ENCODE measurements at places on chromosomes 7 and 10.

GRCh38 chr10:121952226-121952625 lies 22.8 kb downstream of the NSMCE4A start:
- no peak for DNase-seq

DNA sequence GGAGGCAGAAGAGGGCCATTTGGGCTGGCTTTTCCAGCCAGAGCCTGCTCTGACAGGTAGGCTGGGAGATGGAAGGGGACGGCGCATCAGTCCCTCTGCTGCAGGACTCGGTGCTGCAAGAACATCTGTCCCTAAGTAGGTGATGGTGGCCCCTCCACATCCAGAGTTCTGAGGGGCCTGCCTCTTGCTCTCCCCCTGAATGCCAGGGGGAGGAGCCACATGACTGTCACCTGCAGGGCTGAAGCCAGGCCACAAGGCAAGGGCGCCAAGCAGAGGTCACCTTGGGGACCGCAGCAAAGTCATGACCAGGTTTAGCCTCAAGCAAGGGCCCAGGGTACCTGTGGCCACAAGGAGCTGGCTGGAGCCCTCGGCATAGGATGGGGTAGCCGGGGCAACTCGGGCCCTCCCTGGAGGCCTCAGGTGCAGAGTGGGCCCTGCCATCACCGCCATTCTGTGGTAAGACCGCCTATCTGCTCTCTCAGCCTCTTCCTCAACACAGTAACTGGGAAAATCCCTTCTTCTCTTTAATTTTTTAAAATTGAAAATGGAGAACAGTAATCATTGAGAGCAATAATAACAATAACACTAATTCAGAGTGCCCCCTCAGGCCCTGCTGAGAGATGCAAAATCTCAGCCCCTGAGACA lies 99.3 kb downstream of the FAM53B start:
- no peak for DNase-seq

- DNase-seq: no peak
Observed at GRCh38 chr10:111384556-111384955, 307.7 kb downstream of the ADRA2A start.

DNA sequence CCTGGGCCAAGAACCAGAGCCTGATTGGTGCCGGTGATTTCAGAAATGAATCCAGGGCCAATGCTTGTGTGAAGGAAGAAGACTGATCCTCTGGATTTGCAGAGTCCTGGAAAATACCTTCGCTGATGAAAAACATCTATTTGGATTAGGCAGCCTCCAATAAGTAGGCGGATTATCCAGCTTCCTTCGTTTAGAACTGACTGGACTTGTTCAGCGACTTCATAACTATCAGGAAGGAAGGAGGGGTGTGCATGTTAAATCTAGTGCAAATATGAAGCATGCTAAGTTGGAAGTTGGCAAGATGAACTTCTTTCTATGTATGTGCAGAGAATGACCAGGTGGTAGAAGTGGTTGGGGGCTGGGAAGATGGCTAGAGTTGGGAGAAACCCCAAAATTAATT lies 41.0 kb downstream of the NKX2-3 start:
- no peak for DNase-seq

DNA sequence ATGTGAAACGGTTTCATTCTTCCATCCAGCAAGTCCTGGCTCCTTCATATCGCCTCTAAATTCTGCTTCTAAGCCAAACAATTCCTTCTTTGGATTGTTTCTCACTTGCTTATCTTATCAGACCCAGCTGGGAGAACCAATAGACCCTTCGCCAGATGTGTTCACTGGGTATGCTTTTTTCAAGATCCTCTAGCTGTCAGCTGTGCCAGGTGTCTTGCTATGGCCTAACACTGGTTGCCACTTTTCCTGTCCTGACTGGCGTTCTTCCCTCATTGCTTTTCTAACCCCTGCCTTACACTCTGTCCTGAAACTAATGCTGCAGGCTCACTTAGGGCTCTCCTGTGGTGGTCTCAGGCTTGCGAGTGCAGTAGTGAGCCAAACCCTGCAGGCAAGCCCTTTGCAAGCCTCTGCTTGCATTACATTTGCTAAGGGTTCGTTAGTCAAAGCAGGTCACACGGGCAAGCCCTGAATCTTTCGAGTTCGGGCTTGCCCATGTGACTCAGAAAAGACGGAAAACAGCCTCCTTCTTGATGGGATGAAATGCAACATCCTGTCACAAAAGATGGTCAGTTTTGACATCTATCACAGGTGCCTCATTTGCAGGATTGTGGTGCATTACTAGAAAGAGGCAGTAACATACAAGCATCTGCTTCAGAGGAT lies 92.8 kb downstream of the VWC2 start:
- no peak for DNase-seq

- no peak for DNase-seq
Observed at GRCh38 chr10:131890276-131891195, 10.3 kb upstream of the PPP2R2D start.

DNA sequence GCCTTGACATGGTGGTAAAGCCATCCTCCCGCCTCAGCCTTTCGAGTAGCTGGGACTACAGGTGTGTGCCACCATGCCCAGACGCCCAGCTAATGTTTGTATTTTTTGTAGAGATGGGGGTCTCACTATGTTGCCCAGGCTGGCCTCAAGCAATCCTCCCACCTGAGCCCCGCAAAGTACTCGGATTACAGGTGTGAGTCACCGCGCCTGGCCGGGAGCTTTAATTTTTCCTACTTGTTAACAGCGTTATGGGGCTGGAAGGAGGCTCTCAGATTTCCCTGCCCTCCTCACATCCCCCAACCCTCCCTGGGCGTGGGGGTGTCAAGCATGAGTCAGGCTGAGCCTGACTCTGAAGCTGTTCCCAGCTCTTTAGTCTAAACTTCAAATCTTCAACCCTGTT lies 8.3 kb downstream of the ALKBH4 start:
- no peak for DNase-seq

DNA sequence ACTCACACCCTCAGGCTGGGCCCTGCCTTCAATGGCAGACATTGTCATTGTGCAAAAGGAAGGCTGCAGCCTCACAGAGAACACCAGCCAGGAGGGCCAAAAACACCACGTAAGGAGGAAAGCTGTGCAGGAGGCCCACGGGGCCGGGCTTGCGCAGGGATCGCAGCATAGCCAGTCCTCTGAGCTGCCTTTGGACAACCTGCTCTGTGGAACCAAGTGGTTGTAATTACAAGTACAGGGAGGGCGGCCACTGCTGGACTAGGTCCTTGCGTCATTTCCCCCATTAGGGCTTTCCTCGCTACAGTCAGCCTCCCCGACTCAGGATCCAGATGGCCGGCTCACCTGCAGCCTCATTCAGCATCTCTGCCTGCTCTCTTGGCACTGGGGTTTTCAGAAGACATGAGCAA lies 66.9 kb downstream of the FAM53B start:
- no peak for DNase-seq

DNA sequence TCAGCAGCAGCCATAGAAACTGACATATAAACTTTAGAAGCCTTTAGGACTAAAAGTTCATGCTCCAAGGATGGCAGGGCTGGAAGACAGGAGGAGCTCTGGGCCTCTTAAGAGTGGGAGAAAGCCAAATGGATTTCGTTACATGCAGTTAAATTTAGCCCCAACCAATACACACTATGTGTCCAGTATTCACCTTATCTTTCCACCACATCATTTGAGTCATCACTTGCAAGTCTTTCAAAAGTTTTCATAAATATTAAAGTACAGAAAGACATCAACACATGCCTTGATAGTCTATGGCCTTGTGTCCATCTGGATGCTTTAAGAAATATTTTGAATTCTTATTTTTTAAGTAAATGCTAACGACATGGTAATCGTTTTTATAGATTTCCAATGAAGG lies 392.4 kb upstream of the LRRN3 start:
- no peak for DNase-seq

- DNase-seq: no peak
Observed at GRCh38 chr7:129376778-129377700, 57.2 kb upstream of the STRIP2 start.

DNA sequence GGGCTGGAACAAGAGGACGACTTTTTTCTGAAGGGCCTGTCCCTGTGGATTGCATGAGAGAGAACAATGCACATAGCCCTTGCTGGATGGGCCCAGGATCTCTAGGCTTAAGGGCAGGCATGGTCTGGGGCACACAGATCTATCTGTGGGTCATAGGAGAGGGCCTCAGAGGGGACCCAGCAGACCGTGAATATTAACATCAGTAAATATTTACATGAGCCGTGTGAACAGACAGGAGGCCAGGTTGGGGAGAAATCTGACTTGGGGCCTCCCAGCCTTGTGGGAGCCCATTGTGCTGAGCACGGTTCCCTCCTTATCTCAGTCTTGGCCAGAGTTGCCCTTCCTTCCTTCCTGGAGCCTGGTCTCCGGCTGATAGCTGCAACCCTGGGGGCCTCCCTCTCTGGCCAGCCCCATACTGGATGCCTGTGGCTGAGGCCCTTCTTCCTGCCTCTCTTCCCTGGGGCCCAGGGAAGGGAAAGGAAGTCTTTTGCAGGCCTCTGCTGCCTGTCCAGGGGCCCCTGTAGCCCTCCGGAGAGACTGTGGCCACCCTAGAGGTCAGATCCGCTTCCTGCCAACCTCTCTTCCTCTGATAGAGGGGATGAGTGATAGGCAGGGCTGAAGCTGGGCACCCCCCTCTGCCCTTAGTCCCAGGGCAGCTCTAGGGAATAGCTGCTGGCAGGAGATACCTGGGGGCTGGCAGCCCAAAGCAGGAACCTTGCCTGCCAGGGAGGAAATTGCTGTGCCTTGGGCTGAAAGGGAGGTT lies 44.5 kb upstream of the TRIM8 start:
- no peak for DNase-seq

DNA sequence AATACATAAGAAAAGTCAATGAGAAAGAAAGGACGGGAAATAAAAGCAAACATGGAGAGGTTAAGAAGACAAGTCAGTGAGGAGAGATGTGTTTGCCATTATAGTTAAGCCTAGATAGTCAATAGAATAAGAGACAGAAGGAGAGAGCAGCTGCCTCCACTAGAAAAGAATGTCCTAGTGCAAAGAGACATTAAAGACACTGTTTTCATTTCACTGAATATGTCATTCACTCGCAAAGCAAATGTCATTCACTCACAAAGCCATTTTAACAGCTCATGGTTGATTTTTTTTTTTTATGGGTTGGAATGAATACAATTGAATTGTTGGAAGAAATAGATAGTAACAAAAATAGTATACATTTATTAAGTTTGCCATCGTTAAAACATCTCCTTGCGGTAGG lies 1007.6 kb downstream of the DNAJB9 start:
- DNase-seq: no peak

- no peak for DNase-seq
Observed at GRCh38 chr10:89837165-89838043, 136.0 kb downstream of the KIF20B start.

DNA sequence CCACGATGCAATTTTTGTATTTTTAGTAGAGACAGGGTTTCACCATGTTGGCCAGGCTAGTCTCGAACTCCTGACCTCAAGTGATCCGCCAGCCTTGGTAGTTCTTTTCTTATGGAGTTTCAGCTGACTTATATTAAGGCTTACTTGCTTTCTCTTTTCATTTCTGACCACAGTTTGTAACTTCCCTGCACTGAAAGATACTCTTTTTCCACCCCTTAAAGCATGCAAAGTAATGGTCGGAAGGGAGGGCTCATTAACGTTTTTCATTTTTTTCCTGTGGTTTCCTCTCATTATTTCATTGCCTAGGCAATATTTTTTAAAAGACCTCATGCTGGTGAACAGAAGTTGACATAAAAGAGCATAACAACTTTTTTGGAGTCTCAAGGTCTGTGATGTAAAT lies 27.0 kb downstream of the ADRB1 start:
- no peak for DNase-seq
